ENCODE measurements at places on chromosomes 16 and 17. TPM values are rescaled to one million over a fixed set of nuclear protein-coding genes. Genes with fewer than 3 reads are reported as not detected.

The KLHL10 gene
- not detected for total RNA-seq

DNA sequence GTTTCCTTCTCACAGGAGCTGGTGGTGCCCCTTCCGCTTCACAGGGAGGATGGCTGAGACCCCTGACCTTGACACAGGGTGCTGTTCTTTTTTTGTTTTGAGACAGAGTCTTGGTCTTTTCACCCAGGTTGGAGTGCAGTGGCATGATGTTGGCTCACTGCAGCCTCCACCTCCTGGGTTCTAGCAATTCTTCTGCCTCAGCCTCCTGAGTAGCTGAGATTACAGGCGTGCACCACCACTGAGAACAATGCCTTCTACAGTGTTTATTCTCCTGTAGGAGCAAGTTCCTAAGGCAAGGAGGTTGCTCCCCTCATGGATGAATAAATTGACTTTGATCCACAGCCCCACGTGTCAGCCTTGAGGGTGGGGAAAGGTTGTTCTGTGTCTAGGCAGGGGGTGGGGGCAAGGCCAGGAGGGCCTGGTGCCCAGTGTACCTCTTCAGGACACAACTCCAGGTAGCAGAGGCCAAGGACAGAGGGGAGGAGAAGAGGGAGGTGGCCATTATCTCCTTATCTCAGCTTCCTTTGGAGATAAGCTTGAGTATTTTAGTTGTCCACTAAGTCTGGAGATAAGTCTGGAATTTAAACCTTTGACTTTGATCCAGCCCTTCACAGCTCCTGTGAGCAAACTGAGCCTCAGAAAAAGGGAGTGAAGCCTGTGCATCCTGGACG lies 159.4 kb downstream of the SEC14L1 start:
- H3K4me3 ChIP-seq = no peak overlapping the region
- no peak for DNase-seq
- no peaks in the 10 kb centered on the region for H3K27me3 ChIP-seq
- H3K27ac ChIP-seq = no peak overlapping the region

GRCh38 chr16:81451753-81452680 lies 7.4 kb downstream of the CMIP start:
- H3K36me3 ChIP-seq = peaks cover 4% of the 10 kb centered on the region
- DNase-seq = no peak
- no peak overlapping the region for H3K4me3 ChIP-seq
- no peak overlapping the region for H3K27ac ChIP-seq

GRCh38 chr17:17254036-17254435 lies 17.1 kb upstream of the FLCN start:
- DNase-seq = no peak
- no peaks in the 10 kb centered on the region for H3K4me1 ChIP-seq
- no peaks in the 10 kb centered on the region for H3K27me3 ChIP-seq
- H3K4me3 ChIP-seq = no peak overlapping the region

The FAM83G gene
- total RNA-seq = 50.1 TPM

The SLC47A2 gene
- 0.54 TPM for total RNA-seq

Measured in MCF 10A (cell line).